ENCODE measurements at places on chromosomes 4 and X.
A peak's percentile ranks its signal among the peaks of the same experiment; 100 is the strongest.

GRCh38 chr4:8709050-8709728, 116.6 kb downstream of the CPZ start:
- no peak for DNase-seq

DNA sequence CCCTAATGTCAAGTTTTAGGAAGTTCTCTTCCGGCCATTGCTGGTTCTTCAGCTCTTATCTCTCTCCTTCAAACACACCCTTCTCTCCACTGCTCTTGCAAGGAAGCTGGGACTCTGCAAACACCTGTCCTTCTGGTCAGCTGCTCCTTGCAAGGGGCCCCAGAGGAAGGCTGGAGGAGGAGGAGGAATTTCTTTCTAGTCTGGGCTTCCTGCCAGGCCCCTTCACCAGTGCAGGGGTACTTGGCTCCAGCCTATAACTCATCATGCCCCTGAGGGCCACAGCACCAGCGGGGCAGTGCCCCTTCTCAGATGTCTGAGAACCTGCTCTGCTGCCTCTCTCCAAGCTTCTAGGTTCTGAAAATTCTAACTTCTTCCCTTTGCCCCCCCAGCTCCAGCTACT, 46.7 kb downstream of the REELD1 start:
- no peak for DNase-seq

DNA sequence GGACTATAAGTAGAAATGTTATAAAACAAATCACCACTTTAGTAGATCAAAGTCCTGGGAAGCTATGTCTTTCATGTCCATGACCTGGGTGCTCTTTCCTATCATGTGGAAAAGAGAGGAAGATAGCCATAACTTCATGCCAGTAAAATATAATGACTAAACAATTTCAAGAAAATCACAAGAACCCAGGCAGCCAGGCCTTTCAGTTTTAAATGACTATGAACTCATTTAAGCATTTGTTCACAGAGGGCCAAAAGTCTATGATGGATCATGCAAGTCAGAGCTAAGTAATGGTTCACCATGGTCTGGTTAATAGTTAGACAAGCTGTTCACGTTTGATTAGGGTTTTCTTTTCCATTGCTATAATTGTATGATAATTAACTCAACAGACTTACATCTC, 155.8 kb downstream of the PPARGC1A start:
- DNase-seq, result no peak

GRCh38 chrX:124293810-124294209, 38.6 kb upstream of the TEX13D start:
- DNase-seq, result no peak

DNA sequence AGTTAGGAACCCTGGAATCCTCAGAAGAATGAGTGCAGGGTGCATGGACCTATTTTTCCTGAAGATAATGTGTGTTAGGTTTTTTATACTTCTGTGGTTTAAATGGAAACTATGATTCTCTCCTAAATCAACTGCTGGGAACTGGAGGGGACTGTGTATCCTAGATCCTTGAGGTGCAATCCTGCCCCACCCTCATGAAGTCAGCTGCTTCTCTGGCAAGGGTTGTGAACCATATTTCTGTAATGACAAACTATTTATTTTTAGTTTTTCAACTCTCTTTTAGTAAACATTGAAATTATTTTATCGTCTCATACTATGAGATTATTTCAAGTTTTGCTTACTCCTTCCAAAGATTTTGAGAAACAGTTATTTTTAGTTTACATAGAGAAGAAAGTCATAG, 25.8 kb upstream of the VEGFC start:
- no peak for DNase-seq

GRCh38 chr4:37721995-37722638, 35.9 kb upstream of the RELL1 start:
- no peak for DNase-seq

- no peak for DNase-seq
Observed at GRCh38 chrX:2631743-2632532, 59.2 kb upstream of the CD99 start.

DNA sequence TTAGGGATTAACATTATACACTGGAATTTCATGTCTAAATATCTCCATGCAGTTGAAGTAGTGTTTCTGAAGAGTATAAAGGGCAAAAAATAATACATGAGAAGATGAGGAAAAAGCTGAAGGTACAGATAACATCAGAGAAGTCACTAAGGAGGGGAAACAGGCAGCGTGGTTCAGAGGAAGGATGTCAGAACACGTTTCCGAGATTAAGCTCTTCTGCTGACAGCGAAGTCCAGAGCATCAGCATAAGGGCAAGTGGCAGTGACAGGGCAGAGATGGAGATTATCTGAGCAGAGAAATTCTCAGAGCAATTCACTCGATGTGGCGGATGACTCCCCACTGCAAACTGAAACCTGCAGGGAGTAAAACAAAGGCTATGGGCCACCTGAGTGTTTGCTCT, 443.2 kb upstream of the FRG1 start:
- DNase-seq, result no peak

GRCh38 chr4:153067376-153067775, 131.3 kb downstream of the FHDC1 start:
- DNase-seq, result no peak

- DNase-seq, result peak; percentile 27
Observed at GRCh38 chr4:158729716-158730559, 6.7 kb upstream of the PPID start.
